WTC11 (cell line): ENCODE measurements at places on chromosomes 5 and 9. TPM values are rescaled to one million over a fixed set of nuclear protein-coding genes. Genes with fewer than 3 reads are reported as not detected.

GRCh38 chr5:158194561-158194976, 335.6 kb upstream of the CLINT1 start:
- no peak for DNase-seq

GRCh38 chr9:112764837-112765236, 14.3 kb downstream of the SNX30 start:
- peak; percentile 35 for DNase-seq

DNA sequence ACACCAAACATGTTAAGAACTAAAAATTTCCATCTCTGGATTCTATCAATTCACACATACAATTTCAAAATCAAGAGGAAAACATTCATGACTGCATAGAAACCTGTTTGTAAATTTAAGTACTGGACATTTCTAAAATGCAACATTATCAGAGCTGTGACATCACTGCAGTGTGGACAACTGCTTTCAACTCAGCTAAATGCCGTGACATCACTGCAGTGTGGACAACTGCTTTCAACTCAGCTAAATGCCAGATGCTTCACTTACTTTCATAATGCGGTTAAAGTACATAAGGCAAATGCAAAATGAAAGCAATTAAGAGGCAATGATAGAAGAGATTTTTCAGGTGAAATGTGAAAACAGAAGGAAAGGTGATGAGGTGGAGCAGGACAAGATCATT, 161.5 kb downstream of the ARL15 start:
- DNase-seq: no peak

GRCh38 chr9:132631685-132632084, 38.1 kb downstream of the DDX31 start:
- no peak for DNase-seq

DNA sequence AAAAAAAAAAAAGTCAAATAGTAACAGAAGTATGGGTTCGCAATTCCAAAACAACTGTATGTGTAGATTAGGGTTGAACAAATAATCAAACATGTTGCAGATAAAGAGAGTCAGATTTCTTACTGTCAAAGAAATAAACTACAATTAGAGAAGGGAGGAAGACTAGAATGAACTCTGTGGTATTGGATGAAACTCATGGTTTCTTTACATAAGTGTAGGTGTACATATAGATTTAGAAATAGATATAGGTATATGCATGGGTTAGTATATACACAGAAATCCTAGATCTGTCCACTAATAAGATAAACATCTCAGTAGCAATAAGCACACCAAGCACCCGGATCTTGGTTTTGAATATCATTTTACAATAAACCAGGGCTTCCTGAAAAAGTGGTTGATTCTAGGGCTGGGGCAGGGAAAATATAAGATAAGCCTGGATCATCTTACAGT, 21.3 kb downstream of the DTWD2 start:
- no peak for DNase-seq

FOXD4L6 gene
- not detected in 3 replicates for total RNA-seq
